ENCODE measurements at places on chromosomes 5 and 9. TPM values are rescaled to one million over a fixed set of nuclear protein-coding genes. Genes with fewer than 3 reads are reported as not detected.

CD274 gene
- total RNA-seq: 12.0 TPM

GABRA6 gene
- not detected for total RNA-seq

C9orf50 gene
- not detected for total RNA-seq

RNF208 gene
- 21.9 TPM for total RNA-seq

KCNIP1 gene
- total RNA-seq: not detected

ERBIN gene
- 47.9 TPM for total RNA-seq

CSF2 gene
- total RNA-seq: not detected

SPAAR gene
- total RNA-seq: 3.7 TPM

GRCh38 chr9:117682955-117683710 lies 21.1 kb upstream of the TLR4 start:
- no peak for DNase-seq

DNA sequence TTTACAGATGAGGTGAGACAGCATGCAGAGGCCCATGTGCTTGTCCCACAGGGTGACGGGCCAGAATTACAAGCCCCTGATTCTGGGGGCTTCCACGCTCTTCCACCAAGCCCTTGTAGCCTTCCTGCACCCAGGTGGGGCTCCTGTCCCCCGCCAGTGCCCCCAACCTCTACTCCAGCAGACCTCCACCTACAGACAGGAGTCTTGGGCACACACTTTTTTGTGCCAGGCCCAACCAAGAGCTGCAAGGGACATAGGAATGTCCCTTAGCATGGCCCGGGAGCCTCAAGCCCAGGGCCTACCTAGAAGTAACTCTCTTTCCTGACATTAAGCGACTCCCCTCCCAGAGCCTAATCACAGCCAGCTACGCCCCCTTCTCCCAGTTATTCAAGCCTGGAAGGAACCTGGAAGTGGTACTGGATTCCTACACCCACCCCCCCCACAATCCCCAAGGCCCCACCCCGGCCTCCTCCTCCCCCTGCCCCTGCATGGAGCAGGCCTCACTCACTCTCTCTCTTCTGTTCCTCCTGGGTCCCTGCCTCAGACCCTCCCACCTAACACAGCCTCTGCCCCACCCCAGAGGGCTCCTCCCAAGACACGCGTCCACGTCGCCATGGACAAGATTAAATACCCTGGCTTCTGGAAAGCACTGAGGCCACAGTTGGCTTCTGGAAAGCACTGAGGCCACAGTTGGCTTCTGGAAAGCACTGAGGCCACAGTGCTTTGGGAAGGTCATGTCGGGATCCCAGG lies 30.5 kb downstream of the ADAMTS2 start:
- DNase-seq: peak; percentile 75

DNA sequence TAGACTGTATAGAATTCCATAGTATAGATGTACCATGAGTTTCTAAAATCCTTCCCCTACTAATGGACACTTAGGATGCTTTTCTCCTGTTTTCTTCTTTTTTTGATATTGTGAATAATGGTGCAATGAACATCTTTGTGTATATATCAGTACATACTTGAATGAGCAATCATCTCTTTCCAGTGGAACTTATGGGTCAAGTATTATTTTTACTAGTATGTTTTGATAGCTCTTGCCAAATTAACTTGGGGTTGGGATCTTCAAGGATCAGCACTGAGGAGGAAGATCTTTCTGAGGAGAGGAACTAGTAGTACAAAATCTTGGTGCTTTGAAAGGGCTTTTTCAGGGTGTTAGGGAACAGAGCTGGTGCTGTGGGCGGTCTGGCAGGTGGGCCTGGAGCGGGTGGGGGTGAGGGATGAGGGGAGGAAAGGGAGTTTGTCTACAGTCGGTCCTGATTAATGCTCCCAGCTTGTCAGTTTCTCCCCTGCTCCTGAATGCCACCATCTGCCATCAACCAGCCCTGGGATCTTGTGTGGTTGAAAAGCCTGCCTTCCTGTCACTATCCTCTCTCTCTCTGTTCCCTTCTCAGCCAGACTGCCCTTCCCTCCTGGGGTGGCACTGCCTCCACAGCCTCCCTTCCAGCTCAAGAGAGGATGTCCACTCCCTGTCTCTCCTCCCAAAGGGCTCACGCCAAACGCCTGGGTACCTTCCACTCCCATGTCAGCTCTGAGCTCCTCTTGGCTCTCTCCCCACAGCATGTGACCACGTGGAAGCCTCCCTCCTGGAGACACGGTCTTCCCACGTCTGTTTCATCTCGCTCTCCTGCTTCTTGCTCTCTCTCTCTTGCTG lies 185.9 kb downstream of the DAB2IP start:
- DNase-seq: no peak

DNA sequence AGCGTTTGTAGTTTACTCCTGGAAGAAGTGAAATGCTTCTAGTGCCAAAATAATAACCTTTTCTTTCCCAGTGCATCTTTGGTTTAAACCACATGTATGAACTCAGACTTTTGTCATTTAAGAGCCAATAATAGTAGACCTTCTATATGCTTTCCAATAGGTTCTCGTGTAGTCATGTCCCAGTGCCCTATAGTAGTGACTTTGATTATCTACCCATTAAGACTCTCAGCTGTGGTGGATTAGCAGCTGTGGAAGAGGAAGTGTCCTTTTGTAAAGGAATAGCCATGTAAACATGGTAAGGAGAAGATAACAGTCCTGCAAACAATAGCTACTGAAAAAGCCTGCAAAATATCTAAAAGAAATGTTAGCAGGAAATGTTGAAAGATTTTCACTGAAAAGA lies 765.3 kb downstream of the MTRR start:
- no peak for DNase-seq

DNA sequence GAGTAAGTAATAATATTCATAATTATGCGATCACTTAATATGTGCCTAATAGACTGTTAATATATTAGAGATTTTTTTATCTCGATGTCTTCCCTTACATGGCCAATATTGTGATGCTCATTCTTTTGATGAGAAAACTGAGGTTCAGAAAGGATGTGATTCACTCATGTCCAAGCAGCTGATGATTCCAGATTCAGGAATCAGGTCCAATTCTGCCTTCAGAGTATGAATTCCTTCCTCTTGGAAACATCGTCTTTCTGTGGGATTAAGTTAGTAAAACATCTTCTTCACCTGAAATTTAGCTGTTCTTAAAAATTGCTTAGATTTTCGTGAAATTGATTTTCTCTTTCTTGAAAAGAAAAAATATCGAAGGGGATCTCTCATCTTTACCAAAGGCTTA lies 242.5 kb upstream of the RFX3 start:
- DNase-seq: no peak

GRCh38 chr5:54013556-54014194 lies 296.7 kb downstream of the ARL15 start:
- DNase-seq: no peak

- no peak for DNase-seq
These were observed 351.1 kb upstream of the DAB2 start for GRCh38 chr5:39775797-39776365.

GRCh38 chr5:139684881-139685749 lies 37.0 kb downstream of the CXXC5 start:
- peak; percentile 82 for DNase-seq

- peak; percentile 29 for DNase-seq
These were observed 42.7 kb downstream of the CYLC2 start for GRCh38 chr9:103037508-103038477.

- no peak for DNase-seq
These were observed 29.9 kb downstream of the GLT6D1 start for GRCh38 chr9:135609366-135609955.

GRCh38 chr9:20224756-20225155 lies 397.5 kb downstream of the MLLT3 start:
- DNase-seq: no peak

GRCh38 chr5:76083555-76084495 lies 642 bp downstream of the SV2C start:
- no peak for DNase-seq

Measured in right cardiac atrium (tissue), 5 donors.